ENCODE measurements at places on chromosomes 7 and 10.

DNA sequence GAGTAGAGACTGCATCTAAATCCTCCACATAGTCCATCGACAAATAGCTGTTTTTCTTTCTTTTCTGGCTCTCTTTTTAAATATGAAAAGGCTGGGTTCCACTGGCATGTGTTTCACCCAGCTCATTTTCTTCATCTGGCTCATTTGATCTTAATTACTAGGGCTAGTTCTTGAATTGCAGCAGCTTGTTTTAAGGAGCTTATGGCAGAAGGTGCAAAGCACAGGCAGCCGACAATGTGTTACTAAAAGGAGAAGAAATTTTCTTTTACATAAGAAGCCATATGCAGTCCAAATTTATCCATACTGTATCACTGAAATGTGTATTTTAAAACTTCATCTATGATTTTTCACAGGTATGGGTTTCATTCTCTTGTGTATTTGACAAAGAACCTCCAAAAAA is 205.6 kb upstream of the PTER start:
- DNase-seq: no peak

DNA sequence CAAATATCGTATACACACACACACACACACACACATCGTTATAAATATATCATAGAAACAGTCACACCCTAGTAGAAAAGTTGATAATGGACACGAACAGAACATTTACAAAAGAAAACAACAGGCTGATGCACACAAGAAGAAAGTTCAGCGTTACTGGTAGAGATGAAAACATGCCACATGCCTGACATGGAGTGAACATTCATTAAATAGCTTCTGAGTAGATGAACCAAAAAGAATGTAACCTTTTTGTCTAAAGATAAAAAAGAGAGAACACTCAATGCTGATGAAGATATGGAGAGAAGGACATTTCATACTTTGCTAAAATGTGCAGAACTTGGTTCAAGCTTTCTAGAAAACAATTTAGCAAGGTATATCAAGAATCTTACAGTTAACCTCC is 173.4 kb upstream of the KLF14 start:
- no peak for DNase-seq

DNA sequence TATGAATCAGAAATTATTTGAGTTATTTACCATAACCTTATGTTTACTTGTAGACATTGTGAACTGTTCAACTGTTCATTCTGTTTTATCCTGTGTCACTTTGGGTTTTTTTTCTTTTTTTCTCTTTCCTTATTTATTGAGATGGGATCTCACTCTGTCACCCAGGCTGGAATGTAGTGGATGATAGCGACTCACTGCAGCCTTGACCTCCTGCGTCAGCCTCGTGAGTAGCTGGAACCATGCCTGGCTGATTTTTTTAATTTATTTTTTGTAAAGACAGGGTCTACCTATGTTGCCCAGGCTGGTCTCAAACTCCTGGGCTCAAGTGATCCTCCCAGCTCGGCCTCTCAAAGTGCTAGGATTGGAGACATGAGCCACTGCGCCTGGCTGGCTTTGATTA is 97.1 kb downstream of the CSTF2T start:
- DNase-seq: no peak

GRCh38 chr7:98254951-98255610 is 3.0 kb upstream of the TECPR1 start:
- no peak for DNase-seq

DNA sequence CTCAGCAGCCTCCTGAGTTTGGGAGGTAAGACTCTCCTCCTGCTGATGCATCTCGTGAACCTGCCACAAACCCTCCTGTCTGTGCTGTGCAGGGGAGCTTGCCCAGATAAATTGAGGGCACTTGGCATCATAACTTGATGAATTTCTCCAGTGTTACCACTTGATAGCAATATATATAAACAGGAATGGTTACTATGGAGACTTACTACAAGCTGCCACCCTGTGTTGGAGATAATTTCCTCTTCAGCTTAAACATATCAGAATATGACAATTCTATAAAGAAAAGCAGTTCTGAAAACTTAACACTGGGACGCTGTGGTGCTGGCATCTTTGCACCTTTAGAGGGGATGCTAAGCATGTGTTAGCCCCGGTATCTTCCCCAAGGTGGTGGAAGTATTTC is 14.9 kb downstream of the PFKFB3 start:
- DNase-seq: no peak

- no peak for DNase-seq
Measured at GRCh38 chr7:108385834-108386422, 70.3 kb downstream of the NRCAM start.
